ENCODE measurements at places on chromosomes 5 and 9.

GRCh38 chr5:1733369-1733768 is 66.3 kb downstream of the MRPL36 start:
- no peaks in the 10 kb centered on the region for H3K36me3 ChIP-seq
- no peak overlapping the region for H3K27ac ChIP-seq
- peaks cover 75% of the 10 kb centered on the region for H3K27me3 ChIP-seq
- peak; percentile 6 for DNase-seq

- no peaks in the 10 kb centered on the region for H3K36me3 ChIP-seq
- H3K4me1 ChIP-seq: no peaks in the 10 kb centered on the region
- H3K27ac ChIP-seq: no peak overlapping the region
- no peak for DNase-seq
- no peaks in the 10 kb centered on the region for H3K27me3 ChIP-seq
- H3K4me3 ChIP-seq: no peak overlapping the region
These were observed 405.7 kb upstream of the IRX2 start for GRCh38 chr5:3157214-3157613.

DNA sequence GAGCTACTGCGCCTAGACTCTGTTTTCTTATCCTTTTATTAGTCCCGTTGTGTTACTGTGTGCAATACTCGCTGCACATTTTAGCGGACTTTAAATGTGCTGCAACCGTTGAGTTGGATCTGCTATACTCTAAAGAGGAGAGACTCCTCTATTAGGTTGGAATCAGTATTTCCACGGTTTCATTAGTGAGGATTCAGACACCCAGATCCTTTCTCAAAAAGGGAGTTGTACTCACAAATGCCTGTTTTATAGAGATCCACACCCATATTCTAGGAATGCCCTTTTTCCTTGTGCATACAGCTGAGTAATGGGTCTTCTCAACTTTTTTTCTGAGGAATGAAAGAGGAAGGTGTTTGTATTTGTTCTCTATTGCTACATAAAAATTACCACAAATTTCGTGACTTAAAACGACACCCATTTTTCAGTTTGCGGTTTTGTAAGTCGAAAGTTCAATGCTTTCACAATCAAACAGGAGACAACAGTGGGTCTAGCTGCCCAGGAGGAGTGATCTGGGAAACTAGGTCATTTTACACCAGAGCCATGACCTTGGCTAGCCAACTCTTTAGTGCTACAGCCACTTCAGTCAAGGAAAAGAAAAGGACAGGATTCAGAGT is 52.8 kb upstream of the SLC44A1 start:
- H3K27ac ChIP-seq: no peak overlapping the region
- no peaks in the 10 kb centered on the region for H3K36me3 ChIP-seq
- H3K27me3 ChIP-seq: peaks cover 52% of the 10 kb centered on the region
- no peaks in the 10 kb centered on the region for H3K4me1 ChIP-seq
- no peak for DNase-seq
- no peak overlapping the region for H3K4me3 ChIP-seq

DNA sequence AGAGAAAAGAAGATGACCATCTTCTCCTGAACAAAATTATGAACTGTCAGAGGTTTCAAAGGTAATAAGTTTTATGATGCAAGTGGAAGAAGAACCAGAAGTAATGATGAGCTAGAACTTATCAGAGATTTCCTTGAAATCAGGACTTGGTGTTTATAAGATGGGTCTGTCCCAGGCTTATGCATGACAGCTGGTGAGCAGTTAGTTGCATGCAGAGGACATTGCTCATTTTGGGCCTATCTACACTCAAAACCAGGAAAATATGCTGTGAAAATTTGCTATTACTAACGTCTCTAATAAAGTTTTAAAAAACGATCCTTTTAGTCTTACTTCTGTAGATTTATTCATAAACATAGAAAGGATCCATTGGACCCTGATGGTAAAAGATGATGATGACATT is 6.6 kb upstream of the STC2 start:
- H3K27me3 ChIP-seq: peaks cover 80% of the 10 kb centered on the region
- H3K4me1 ChIP-seq: peaks cover 5% of the 10 kb centered on the region
- H3K27ac ChIP-seq: no peak overlapping the region
- no peak overlapping the region for H3K4me3 ChIP-seq
- DNase-seq: no peak
- H3K36me3 ChIP-seq: no peaks in the 10 kb centered on the region

GRCh38 chr5:91189480-91190313 is 193.4 kb downstream of the ARRDC3 start:
- no peaks in the 10 kb centered on the region for H3K36me3 ChIP-seq
- no peak overlapping the region for H3K27ac ChIP-seq
- no peaks in the 10 kb centered on the region for H3K4me1 ChIP-seq
- peaks cover 21% of the 10 kb centered on the region for H3K27me3 ChIP-seq

DNA sequence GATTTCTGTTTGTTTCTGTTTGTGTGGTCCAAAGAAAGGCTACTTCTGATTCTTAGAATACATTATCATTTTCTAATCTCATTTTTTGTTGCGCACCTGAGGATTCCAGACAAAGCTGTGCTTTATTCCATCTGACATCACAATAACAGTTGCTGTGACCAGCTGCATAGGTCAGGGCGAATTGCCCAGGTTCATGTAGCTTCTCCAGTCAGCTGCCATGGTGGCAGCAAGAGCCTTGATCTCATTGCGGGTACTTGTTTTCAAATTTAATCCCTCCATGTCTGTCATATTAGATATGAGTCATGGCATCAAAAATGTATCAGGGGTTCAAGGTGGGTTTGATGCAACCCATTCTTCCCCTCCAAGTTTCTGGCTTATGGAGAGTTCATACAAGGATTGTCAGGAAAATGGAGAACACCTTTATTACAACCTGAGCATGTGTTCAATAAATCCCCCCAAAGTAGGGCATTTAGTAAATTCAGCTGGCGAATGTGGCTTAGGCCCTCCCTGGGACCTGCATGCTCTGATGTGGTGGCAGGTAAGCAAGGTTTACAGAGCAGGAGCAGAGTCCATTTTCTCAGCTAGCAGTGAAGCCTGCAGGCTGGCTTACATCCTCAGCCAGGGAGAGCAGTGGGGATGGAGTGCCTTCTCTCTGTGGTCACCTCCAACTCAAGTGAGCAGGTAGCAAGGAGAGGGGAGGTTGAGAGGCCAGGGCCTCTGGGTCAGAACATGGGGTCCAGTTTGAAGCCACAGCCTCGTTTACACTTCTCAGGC is 13.9 kb downstream of the CAVIN4 start:
- H3K27ac ChIP-seq: no peak overlapping the region
- H3K36me3 ChIP-seq: no peaks in the 10 kb centered on the region
- H3K4me1 ChIP-seq: peaks cover 5% of the 10 kb centered on the region
- H3K27me3 ChIP-seq: no peaks in the 10 kb centered on the region
- DNase-seq: no peak
- no peak overlapping the region for H3K4me3 ChIP-seq

DNA sequence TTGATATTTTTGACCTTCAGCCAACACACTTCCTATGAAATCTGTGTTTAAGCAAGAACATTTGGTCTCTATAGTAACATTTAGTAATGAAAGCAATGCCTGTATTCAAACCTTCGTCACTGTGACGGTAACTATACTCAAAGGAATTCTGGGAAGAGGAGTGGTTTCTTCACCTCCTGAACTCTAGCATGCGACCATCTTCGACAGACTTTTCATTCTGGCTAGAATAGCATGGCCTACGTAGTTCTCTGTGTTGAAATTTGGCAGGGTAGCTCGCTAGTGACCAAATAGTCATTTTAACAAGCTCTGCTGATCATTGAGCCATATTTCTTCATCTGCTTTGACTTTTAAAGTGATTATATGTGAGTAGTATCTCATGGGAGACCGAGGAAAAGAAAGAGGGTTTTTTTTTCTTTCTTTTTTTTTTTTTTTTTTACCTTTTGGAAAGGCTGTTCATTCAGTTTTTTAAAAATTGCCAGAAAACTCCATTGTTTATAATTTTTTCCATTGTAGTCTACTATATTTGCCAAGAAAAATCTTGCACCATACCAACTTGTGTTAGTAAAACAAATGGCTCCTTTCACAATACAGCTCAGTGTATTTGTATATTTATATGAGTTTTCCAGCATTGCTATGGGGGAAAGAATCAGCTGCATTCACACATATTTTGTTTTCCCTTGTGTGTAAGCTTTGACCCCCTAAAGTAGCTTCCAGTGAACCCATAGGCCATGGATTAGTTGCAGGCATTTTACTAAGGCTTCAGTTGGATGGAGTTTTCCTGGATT is 166.8 kb downstream of the NNT start:
- H3K27me3 ChIP-seq: peaks cover 12% of the 10 kb centered on the region
- no peak overlapping the region for H3K27ac ChIP-seq
- no peaks in the 10 kb centered on the region for H3K4me1 ChIP-seq
- no peak overlapping the region for H3K4me3 ChIP-seq
- no peak for DNase-seq

DNA sequence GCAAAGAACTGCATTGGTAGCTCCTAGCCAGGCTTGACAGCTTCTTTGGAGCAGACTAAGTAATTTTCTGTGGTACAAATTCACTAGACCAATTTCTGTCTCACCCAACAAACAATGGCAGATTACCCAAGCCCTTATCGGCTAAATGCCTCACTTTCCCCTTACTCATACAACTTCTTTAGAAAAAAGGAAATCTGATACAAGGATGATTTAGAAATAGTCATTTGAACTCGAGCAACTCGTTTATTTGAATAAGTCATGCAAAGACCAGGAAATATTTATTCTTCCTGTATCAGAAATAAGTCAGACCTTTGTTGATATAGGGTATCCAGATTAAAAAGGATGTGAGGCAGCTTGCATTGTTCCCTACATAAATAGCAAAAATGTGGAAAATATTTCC is 170.4 kb upstream of the CDH6 start:
- H3K27ac ChIP-seq: no peak overlapping the region
- DNase-seq: no peak
- no peaks in the 10 kb centered on the region for H3K27me3 ChIP-seq
- H3K36me3 ChIP-seq: no peaks in the 10 kb centered on the region

DNA sequence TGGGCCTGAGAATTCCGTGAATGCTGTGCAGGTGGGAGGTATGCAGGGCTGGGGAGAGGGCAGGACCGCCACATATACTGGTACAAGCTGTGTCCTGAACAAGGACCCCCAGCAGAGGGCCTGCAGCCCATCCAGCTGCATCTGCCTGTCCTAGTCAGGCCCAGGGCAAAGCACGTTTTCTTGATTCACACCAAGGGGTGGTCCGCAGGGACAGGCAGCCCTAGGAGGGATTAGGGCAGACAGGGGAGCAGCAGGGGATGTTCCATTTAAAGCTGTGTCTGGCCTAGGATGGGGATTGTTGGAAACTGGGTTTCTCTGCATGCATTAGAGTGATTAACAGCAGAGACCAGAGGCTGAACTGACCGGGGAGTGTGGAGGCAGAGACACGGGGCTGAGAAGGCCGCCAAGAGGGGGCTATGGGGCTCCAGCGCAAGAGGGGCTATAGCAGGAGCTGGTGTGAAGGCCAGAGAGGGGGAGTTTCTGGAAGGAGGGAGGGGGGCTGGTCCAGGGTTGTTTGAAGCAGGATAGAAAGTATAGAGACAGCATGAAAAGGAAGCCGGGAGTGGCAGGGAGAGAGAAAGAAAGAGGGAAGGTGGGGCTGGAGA is 2.7 kb downstream of the GRM6 start:
- H3K4me1 ChIP-seq: no peaks in the 10 kb centered on the region
- H3K27ac ChIP-seq: peak overlapping the region; percentile 56
- DNase-seq: no peak
- peaks cover 1% of the 10 kb centered on the region for H3K36me3 ChIP-seq

- H3K27me3 ChIP-seq: peaks cover 76% of the 10 kb centered on the region
- no peaks in the 10 kb centered on the region for H3K36me3 ChIP-seq
- H3K27ac ChIP-seq: no peak overlapping the region
These were observed 77.5 kb upstream of the XPA start for GRCh38 chr9:97774673-97775072.

GRCh38 chr9:15401266-15401665 is 21.4 kb upstream of the SNAPC3 start:
- no peaks in the 10 kb centered on the region for H3K4me1 ChIP-seq
- no peak for DNase-seq
- no peak overlapping the region for H3K4me3 ChIP-seq
- H3K27ac ChIP-seq: no peak overlapping the region

GRCh38 chr9:126618585-126619360 is 5.0 kb downstream of the LMX1B start:
- H3K27ac ChIP-seq: no peak overlapping the region
- H3K4me1 ChIP-seq: peaks cover 5% of the 10 kb centered on the region

- no peaks in the 10 kb centered on the region for H3K27me3 ChIP-seq
- H3K4me1 ChIP-seq: no peaks in the 10 kb centered on the region
- no peak overlapping the region for H3K27ac ChIP-seq
- DNase-seq: no peak
- no peak overlapping the region for H3K4me3 ChIP-seq
These were observed 31.9 kb upstream of the DAPK1 start for GRCh38 chr9:87465816-87466215.

- peaks cover 1% of the 10 kb centered on the region for H3K36me3 ChIP-seq
- H3K27ac ChIP-seq: no peak overlapping the region
- peaks cover 10% of the 10 kb centered on the region for H3K4me1 ChIP-seq
- no peak for DNase-seq
These were observed 160.7 kb upstream of the PITX1 start for GRCh38 chr5:135194573-135195269.

DNA sequence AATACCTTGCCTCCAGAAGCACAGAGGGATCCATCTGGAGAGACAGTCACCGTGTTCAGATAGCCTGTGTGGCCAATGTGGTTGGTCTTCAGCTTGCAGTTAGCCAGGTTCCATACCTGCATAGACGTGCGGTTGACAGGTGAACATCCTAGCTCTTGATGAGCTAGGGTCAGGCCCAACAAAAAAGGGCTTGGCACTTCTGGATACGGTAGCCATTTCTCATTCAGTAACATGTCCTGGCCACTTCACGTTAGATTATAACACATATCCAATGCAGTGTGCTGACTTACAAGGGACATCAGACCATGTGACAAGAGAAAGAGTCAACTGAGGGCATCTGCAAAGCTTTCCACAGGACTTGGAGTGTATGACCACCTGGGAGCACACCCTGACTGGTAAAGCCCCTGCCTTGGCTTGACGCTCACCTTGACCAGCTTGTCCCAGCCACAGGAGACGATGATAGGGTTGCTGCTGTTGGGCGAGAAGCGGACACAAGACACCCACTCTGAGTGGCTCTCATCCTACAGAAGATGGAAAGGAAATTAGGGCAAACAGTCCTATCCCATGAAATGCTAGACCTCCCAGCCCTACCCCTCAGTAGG is 4.5 kb downstream of the RACK1 start:
- peaks cover 91% of the 10 kb centered on the region for H3K36me3 ChIP-seq
- DNase-seq: no peak
- H3K4me1 ChIP-seq: peaks cover 41% of the 10 kb centered on the region

DNA sequence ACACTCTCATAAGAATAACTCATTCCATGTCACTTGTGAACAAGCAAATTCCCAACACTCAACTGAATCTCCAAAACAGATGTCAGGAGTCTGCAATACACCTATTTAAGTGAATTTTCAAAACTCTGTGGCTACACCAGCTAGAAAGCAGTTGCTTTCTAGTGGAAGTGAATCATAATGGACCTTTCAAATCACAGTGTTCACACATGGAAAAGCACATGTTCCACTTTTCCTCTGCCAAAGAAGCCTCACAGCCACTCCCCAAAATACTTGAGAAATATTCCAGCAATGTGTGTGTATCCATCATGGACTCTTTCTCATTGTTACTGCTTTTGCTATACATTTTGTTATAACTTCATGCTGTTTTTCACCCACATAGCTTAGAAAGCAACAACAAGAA is 17.4 kb downstream of the MARCHF3 start:
- peaks cover 10% of the 10 kb centered on the region for H3K27me3 ChIP-seq
- no peaks in the 10 kb centered on the region for H3K36me3 ChIP-seq
- no peak overlapping the region for H3K4me3 ChIP-seq
- no peaks in the 10 kb centered on the region for H3K4me1 ChIP-seq
- no peak for DNase-seq
